Activated T-helper 2 cell treated with anti-CD3 and anti-CD28 coated beads, Interferon-gamma antibody, Interleukin-2, Interleukin-4, amounts not matched to agents 10 μg/mL and 5 μg/mL and 100 μg/mL, durations not matched to agents 14 hours and 24 hours and 36 hours (primary cell): ENCODE measurements at places on chromosomes 11 and 22. TPM values are rescaled to one million over a fixed set of nuclear protein-coding genes. Genes with fewer than 3 reads are reported as not detected.

Gene CDPF1
- total RNA-seq = 7.7 and 10.7 TPM in 2 replicates

Gene OR2AT4
- not detected in 2 replicates for total RNA-seq

Gene PARVA
- not detected in 2 replicates for total RNA-seq

Gene VSIG10L2
- total RNA-seq = not detected in 2 replicates

Gene TNNT3
- 2.0 and 2.9 TPM in 2 replicates for total RNA-seq

Gene SLC5A1
- not detected in 2 replicates for total RNA-seq
